ENCODE measurements at places on chromosomes 5 and 9.

DNA sequence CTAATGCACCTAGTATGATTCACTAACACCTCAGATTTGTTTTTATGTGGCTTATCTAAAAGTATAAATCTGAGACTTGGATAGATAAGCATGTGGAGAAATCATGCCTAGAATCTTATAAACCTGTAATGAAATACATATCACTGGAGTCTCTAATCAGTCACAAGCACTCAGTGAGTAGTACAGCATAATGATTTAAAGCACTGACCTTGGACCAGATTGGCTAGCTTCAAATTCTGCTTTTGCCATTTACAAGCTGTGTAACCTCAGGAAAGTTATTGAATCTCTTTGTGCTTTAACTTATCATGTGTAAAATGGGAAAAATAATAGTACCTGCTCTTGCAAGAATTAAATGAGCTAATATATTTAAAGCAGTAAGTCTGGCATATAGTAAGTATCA is 61.2 kb upstream of the ALDH1A1 start:
- DNase-seq = no peak

GRCh38 chr9:70494221-70494620 is 79.8 kb upstream of the KLF9 start:
- no peak for DNase-seq

DNA sequence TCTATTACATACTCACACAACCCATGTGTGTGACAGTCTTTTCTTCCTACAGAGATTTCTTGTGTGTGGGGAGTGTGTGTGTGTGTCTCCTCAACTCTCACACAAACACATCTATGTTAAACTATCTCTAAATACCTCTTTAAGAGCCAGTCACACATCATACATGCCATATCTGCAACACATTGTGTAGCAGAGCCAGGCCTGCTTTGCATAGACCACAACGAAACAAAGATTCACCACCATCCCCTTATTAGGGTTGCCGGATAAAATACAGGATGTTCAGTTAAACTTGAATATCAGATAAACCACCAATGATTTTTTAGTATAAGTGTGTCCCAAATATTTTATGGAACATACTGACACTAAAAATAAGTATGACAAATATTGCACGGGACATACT is 2.3 kb downstream of the FAM170A start:
- no peak for DNase-seq

DNA sequence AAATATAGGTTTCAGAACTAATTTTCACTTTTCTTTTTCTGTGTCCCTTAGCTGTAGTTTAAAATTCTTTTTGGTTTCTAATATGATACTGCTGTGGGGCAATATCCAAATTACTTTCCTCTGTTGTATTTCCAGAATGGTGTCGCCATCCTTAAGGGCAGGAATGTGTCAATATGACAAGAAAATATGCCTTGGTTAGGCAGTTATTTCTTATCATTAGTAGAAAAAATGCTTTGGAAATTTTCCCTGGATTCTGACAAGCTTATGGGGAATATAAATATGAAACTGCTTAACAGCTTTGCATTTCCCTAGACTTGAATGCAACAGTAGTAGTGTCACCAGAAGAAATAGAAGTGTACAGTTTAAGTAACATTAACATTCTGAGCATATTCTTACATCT is 29.4 kb downstream of the ANKRD34B start:
- DNase-seq = no peak

DNA sequence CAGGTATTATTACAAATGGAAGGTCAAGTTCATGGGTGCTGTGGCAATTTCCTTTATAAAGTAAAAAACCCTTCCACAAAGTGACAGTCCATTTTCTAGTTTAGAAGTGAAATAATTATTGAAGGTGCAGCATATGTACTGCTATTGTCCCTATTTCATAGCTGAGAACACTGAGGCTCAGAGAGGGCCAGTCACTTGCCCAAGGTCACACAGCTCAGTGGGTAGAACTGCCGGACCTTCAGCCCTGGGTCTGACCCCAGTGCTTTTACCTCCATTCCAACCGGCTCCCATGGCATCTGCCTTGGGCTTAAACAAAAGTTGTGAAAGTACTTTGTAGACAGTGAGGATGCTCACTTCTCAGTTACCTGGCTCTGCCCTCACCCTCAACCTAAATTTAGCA is 150.6 kb upstream of the SMIM23 start:
- DNase-seq = no peak

- no peak for DNase-seq
These were observed 7.2 kb upstream of the ADGRV1 start for GRCh38 chr5:90551376-90551775.

DNA sequence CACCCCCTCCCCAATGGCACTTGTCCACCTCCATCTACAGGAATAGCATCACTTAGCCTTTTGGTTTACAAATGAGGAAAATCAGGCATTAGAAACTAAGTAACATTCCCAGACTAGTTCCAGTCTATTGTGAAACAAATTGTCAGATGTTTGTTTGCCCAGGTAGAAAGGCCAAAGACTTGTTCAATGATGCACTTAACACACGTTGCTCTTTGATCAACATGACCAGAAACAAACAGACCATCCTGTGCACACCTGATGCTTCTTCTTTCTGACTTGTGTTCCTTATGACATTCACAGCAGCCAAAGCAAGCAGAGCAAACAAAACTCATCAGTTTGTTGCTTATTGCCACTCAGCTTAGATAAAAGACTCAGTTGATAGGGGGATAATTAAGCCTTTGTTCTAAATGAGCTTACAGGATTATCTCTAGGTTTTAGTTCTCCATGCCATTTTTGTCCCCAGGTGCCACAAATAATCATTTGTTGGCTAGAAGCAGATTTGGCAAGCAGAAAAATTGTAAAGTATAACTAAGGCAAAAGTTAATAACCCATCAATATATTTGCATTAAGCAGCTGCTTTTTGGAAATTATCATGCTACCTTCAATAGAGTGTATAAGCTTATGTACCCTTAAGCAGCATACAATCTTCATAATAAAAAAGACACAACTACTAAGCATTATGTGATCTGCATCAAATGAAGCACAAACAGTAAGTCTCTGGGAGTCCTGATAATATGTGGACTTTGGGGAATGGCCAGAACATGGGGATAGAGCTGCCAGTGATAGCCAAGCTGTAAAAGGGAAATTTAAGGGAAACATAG is 26.3 kb upstream of the FST start:
- no peak for DNase-seq

DNA sequence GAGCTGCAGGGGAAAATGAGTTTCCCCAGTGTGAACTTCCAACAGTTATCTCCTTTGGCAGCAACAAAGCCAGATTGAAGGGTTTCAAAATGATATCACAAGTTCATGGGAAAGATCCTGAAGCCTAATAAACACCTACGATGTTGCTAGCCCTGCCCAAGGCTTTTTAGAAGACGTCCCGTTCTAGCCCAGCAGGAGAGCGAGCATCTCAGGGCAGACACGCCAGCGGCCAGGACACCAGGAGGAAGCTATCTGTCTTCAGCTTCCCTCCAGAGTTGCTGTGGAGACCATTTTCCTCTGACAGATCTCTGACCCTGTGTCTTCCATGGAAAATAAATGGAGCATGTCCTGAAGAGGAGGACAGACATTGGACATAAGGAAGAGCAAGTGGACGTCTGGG is 98.4 kb downstream of the FBXO38 start:
- no peak for DNase-seq

DNA sequence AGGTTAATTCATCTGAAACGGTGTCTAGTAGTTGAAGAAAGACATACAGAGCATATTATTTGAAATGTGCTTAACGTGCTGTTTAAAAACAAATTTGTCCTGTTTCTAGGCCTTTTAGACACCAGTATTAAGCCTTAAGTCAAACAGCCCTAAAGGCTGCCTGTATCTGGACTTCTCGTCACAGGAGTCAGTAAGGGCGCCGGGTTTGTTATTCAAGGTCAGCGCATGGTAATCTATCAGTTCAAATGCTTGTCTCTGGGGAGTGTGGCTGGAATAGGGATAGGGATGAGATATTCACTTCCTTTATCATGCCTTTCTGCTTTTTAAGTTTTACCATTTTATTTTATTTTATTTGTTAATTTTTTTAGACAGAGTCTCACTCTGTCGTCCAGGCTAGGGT is 9.4 kb upstream of the CNOT6 start:
- no peak for DNase-seq

- DNase-seq = no peak
These were observed 73.7 kb downstream of the MPDZ start for GRCh38 chr9:13205824-13206223.

- DNase-seq = no peak
These were observed 413 bp upstream of the AUH start for GRCh38 chr9:91362051-91362611.

GRCh38 chr5:58330781-58331180 is 129.1 kb downstream of the PLK2 start:
- no peak for DNase-seq

- DNase-seq = no peak
These were observed 72.0 kb upstream of the PAPPA start for GRCh38 chr9:116081435-116082115.

DNA sequence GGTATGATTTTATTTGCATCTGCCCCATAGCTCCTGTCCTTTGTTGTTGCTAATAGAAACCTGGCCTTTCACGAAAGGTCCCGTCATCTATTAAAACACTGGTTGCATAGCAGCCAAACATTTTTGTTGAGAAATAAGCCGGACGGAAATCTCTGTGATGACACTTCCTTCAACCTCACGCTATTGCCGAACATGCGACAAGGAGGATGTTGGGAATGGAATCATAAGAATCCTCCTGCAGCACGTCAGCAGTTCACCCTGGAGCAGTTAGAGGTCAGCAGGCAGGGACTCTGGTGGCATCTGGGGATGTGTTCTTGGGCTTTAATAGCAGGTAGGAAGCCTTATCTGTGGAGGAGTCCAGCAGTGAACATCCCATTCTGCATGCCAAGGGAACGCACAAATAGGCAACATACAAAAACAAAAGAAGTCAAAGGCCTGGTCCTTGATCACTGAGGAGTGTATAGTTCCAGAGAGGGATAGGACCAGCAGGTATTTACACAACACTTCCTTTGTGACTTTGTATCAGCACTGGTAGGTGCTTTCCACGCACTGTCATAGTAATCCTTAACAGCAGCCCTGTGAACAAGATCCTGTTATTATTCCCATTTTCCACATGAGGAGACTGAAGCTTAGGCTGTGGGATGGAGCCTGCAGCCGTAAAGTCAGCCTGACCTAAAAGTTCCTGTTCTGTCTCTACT is 33.4 kb downstream of the ARHGAP26 start:
- no peak for DNase-seq

DNA sequence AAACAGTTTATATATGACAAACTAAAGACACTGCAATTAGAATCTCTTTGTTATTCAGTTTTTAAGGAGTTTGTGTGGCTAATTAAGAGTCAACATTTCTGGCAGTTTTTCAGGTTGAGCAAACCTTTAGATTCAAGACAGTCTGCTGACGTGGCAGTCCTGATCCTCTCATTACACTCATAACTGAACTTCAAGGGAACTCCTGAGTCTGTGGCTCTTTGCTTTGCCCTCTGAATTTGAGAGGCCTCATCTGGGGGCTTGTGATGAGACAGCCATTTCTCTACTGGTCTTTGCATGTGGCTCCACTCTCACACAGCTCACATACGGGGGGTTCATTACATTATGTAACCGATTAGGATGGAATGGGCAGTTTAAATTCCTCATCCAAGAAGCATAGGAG is 182.9 kb upstream of the MEF2C start:
- no peak for DNase-seq

- DNase-seq = no peak
These were observed 20.0 kb upstream of the LIFR start for GRCh38 chr5:38576442-38576841.

GRCh38 chr5:80780761-80781285 is 126.0 kb upstream of the DHFR start:
- DNase-seq = no peak

DNA sequence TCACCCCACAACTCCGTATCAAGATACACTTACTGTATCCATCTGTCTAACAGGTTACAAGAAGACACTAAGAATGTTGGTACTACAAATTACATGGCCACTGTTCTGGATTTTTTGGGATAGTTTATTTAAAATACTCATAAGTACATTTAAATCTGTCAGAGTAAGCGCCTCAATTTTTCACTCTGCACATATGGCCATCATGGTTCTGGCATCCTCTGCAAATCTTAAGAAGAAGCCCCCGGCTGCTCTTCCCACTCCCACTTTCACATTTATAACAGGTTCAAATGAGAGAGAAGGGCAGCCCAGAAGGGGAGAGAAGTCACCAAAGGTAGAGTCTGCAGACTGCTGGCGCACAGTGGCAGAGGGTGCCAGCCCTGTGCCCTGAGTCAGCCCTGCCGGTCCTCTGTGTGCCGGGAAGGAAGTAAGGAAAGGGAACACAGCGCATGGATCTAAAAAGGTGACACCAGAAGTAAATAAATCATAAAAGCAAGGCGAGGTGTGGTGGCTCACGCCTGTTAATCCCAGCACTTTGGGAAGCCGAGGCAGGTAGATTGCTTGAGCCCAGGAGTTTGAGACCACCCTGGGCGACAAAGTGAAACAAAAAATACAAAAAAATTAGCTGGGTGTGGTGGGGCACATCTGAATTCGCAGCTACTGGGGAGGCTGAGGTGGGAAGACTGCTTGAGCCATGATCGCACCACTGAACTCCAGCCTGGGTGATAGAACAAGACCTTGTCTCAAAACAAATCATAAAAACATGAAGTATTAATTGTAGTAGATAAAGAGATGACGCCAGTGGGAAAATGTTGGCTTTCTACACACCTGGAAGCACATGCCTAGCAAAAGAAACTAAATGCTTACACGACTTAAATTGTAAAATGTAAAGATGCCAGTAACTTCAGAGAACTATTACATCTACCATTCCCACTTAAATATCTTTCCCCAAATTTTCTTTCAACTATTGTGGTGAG is 30.0 kb downstream of the RNF130 start:
- no peak for DNase-seq

- DNase-seq = no peak
These were observed 41.5 kb upstream of the MAP1B start for GRCh38 chr5:72065751-72066255.
